ENCODE measurements at places on chromosomes 2 and 18. TPM values are rescaled to one million over a fixed set of nuclear protein-coding genes. Genes with fewer than 3 reads are reported as not detected.

Gene TMEM163
- total RNA-seq: 0.19 TPM

Gene SERPINB3
- total RNA-seq: not detected

Gene TSPYL6
- total RNA-seq: not detected

Gene CCDC148
- 0.43 TPM for total RNA-seq
